GM23338 (cell line): ENCODE measurements at places on chromosomes 1 and 21. TPM values are rescaled to one million over a fixed set of nuclear protein-coding genes. Genes with fewer than 3 reads are reported as not detected.

- H3K36me3 ChIP-seq, result no peaks in the 10 kb centered on the region
- H3K4me1 ChIP-seq, result no peaks in the 10 kb centered on the region
- H3K27me3 ChIP-seq, result no peaks in the 10 kb centered on the region
These were observed 210.3 kb upstream of the CACYBP start for GRCh38 chr1:174789399-174789798.

GRCh38 chr1:209614906-209615305 lies 31.4 kb downstream of the CAMK1G start:
- H3K4me3 ChIP-seq, result no peak overlapping the region
- DNase-seq, result no peak
- H3K27ac ChIP-seq, result no peak overlapping the region
- no peaks in the 10 kb centered on the region for H3K27me3 ChIP-seq
- no peaks in the 10 kb centered on the region for H3K4me1 ChIP-seq

DNA sequence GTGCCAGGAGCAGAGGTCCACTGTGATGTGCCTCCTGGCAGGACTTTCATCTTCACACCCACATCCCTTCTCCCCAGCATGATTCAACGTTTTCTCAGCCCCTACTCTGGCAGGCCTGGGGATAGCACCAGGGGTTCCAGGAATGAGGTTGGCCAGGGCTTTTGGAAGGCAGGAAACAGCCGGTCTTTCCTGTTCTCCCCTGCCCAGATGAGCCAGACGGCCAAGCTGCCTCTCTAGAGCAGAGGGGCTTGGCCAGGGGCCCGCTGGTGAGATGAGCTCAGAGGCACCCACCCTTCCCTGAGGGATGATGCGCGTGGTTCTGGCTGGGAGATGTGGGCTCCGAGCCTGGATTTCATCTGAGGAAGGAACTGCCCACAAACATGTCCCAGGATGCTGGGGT lies 4.3 kb upstream of the MFAP2 start:
- H3K36me3 ChIP-seq, result no peaks in the 10 kb centered on the region
- no peak overlapping the region for H3K4me3 ChIP-seq
- H3K27me3 ChIP-seq, result no peaks in the 10 kb centered on the region
- no peaks in the 10 kb centered on the region; the same call in 1 of the 2 replicates for H3K4me1 ChIP-seq

GRCh38 chr1:67947114-67947513 lies 103.3 kb downstream of the DIRAS3 start:
- DNase-seq, result no peak
- H3K36me3 ChIP-seq, result no peaks in the 10 kb centered on the region
- H3K4me3 ChIP-seq, result no peak overlapping the region
- H3K27ac ChIP-seq, result no peak overlapping the region
- no peaks in the 10 kb centered on the region for H3K4me1 ChIP-seq

GRCh38 chr1:150493175-150493574 lies 6.0 kb downstream of the TARS2 start:
- no peak overlapping the region for H3K4me3 ChIP-seq
- no peaks in the 10 kb centered on the region for H3K27me3 ChIP-seq
- H3K36me3 ChIP-seq, result peaks cover 28% of the 10 kb centered on the region

DNA sequence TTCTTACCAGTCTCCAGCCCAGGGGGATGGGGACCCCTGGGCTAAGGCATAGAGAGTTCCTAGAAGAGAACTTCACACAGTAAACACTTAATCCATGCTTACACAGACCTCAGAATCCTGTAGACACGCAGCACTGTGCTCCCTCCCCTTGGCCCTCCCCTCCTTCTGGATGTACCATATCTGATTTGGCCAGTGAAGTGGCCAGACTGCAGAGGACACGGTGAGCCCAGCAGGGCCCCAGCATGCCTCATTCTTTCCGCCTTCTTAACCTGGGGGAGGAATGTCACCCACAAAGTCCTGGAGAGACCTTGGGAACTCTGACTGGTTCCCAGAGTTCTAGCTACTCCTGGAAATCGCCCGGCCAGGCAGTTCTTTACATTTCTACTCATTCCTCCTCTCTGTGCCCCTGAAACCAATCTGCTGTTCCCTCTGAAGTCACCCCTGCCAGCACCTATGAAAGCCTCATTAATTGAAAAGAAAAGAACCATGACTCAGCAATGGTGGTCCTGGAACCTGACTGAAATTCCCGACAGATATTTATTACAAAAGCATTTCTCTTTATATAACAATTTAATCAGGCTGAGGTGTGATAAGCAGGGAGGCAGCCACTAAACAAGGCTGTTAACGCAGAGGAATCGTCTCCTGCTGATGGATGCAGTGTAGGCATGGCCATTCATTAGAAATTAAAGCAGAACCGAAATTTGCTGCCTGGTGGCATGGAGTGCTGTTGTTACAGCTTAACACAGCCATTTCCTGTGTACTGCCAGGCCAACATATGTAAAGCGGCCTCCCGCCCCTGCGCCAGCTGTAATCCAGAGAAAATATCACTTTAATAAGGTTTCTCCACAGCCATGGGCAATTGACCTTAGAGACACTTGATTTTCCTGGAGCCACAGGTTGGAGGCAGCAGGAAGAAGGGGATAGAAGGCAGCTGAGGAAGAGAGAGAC lies 74.6 kb upstream of the KCND3 start:
- DNase-seq, result no peak
- no peaks in the 10 kb centered on the region for H3K27me3 ChIP-seq
- no peaks in the 10 kb centered on the region; the same call in 1 of the 2 replicates for H3K36me3 ChIP-seq
- H3K27ac ChIP-seq, result no peak overlapping the region
- H3K4me1 ChIP-seq, result no peaks in the 10 kb centered on the region

GRCh38 chr1:91725989-91726721 lies 159.8 kb downstream of the TGFBR3 start:
- H3K27ac ChIP-seq, result no peak overlapping the region
- H3K4me1 ChIP-seq, result no peaks in the 10 kb centered on the region
- H3K4me3 ChIP-seq, result no peak overlapping the region

- H3K4me3 ChIP-seq, result no peak overlapping the region
- no peaks in the 10 kb centered on the region for H3K36me3 ChIP-seq
- DNase-seq, result no peak
- no peaks in the 10 kb centered on the region for H3K27me3 ChIP-seq
- H3K4me1 ChIP-seq, result no peaks in the 10 kb centered on the region
- H3K27ac ChIP-seq, result no peak overlapping the region
These were observed 293.8 kb upstream of the ADAMTS5 start for GRCh38 chr21:27260728-27261127.

DNA sequence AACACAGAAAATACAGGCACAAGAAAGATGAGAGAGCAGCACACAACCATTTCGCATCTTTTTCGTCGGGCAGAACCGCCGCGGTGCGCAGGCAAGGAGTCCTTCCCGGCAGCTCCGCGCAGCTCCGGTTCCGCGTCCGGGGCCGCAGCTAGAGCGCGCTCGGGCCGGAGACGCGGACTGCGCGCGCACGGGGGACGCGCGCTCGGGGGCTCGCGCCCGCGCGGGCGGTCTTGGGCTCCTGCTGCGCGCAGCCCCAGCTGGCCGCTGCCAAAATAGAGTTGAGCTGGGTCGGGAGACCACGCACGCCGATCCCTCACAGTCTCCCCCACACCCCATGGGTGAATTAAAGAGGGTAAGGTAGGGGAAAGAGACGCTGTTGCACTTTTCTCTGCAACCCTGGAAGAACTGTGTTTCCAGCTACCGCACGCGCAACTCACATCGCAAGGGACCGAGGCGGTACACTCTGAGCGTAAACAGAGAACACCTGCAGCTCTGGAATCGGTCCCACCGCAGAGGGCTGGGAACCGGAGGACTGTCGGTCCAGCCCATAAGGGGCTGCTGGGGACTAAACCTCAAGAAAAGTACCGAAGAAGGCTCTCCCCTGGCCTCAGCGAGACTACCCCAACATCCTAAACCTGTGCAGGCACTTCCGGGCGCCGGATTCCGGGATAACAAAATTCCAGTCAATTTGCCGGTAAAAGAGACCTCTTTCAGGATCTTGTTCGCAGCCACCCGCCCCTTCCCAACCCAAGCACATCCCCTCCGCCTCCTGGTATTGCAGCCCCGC lies 1.7 kb downstream of the NR5A2 start:
- peaks cover 4% of the 10 kb centered on the region; the same call in 1 of the 2 replicates for H3K36me3 ChIP-seq
- peak overlapping the region; percentile 78 for H3K27ac ChIP-seq
- H3K4me3 ChIP-seq, result peak overlapping the region; percentile 79
- peaks cover 43% of the 10 kb centered on the region for H3K4me1 ChIP-seq
- peak; percentile 79 for DNase-seq

The CD5L gene
- not detected in 2 replicates for total RNA-seq

The EFNA3 gene
- 13.6 and 14.5 TPM in 2 replicates for total RNA-seq

The CATSPERE gene
- total RNA-seq, result not detected in 2 replicates

The FCRL3 gene
- not detected in 2 replicates for total RNA-seq

The GJB3 gene
- total RNA-seq, result 0.31 and 0.50 TPM in 2 replicates
